Natural killer cell (primary cell): ENCODE measurements at places on chromosomes 13 and 19. TPM values are rescaled to one million over a fixed set of nuclear protein-coding genes. Genes with fewer than 3 reads are reported as not detected.

KIR2DL3 gene
- total RNA-seq, result 57.3 TPM

EBI3 gene
- not detected for total RNA-seq

KPTN gene
- 4.2 TPM for total RNA-seq

MAG gene
- total RNA-seq, result not detected

ONECUT3 gene
- total RNA-seq, result not detected

NXNL1 gene
- total RNA-seq, result not detected

DNA sequence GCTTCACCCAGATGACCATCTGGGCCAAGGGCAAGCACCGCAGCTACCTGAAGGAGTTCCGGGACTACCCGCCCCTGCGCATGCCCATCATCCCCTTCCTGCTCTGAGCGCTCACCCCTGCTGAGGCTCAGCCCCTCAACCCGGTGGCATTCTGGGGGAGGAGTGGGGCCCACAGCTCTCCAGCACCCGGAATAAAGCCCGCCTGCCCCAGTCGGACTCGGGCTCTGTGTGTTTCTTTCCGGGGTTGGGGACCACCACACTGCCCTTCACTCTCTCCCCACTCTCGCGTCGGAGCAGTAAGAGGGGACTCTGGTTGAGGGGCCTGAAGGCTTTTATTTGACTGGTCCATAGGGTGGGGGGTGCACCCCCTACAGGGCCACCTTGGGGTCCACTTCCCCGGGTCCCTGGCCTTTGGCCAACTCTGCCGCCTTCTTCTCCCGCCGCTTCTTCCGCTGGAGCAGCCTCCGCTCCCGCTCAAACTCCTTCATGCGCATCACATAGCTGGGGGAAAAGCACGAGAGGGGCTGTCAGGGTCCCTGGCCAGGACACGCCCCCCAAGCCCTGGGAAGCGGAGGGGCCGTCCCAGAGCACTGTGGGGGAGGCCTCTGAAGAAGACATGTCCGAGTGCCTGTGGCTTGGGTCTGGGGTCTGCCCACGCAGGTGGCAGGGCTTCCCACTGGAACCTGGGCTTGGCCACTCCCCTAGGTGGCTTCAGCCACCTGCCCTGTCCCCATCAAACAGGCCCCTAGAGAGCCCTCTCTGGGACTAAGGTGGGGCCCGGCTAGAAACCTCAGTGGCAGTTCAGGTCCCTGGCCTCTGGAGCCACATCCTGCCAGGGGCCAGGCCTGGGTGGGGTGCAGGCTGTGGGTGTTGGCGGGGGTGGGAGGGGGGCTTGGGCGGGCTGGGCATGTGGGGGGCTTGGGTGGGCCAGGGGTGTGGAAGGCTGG lies 5.8 kb downstream of the NDUFB7 start:
- DNase-seq, result peak; percentile 22

DNA sequence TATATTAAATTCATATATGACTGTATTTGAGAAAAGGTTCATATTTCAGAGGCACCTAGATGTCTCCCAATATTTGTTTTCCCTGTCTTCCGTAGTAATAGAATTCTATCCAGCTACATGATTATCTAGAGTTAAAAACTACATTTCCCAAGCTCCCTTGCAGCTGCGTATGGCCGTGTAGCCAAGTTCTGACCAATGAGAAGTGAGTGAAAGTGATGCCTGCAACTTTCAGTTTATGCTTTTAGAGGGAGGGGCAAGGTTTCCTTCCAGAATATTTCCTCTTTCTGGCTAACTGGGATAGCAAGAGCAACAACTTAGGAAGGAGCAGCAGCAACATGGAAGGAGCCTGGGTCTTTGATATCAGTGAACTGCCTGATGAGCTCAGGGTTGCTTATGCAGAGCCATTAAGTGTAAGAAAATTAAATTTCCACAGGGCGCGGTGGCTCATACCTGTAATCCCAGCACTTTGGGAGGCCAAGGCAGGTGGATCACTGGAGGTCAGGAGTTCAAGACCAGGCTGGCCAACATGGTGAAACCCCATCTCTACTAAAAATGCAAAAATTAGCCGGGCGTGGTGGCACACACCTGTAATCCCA lies 23.2 kb upstream of the CYP2A13 start:
- DNase-seq, result peak; percentile 10

- no peak for DNase-seq
These were observed 10.3 kb downstream of the TSSK6 start for GRCh38 chr19:19504754-19505668.

- DNase-seq, result no peak
These were observed 37.0 kb upstream of the PCDH9 start for GRCh38 chr13:67267136-67267535.

DNA sequence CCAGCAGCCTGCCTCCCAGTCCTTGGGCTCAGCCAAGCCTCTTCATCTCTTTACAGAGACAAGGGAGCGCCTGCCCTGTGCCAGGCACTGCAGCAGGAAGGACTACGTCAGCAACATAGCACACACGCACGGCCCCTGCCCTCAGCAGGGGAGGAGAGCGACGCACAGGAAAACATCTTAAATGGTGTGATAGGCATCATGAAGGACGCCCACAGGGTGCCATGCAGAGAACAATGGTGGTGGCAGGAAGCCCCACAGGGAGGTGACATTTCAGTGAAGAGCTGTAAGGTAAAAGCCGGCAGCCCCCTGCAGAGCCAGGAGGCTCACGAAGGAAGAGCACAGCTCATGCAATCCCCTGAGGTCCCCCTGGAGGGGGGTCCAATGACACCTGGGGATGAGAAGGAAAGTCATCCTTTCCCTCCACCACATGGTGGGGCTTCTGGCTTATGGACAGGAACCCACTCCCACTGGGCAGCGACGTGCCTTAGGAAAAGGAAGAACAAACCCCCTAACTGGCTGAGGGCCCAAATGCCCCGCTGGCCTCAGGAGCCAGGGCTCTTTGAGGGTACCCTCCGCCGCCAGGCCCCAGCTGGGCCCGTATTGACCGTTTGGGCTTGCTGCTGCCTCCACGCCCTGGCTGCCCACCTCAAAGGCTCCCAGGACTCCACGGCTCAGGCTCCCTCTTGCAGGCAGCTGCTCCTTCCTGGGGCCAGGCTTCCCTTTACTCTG lies 37.3 kb upstream of the C13orf42 start:
- peak; percentile 9 for DNase-seq

DNA sequence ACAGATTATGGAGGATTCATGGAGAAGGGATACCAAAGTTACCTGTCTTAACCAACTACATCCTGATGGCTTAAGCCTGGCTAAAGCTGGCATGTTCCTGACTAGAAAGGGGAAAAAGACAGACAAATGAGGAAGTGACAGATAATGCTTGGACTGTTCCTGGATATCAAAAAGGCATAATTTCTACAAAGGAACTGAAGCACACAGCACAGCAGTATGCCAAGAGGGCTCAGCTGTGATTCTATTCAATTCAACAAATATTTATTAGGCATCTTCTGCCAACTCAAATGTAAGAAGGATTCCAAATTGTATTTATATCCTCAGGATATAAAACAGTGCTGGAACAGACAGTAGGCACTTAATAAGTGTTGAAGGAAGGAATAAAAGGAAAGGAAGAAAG lies 59.5 kb downstream of the KLF12 start:
- no peak for DNase-seq

DNA sequence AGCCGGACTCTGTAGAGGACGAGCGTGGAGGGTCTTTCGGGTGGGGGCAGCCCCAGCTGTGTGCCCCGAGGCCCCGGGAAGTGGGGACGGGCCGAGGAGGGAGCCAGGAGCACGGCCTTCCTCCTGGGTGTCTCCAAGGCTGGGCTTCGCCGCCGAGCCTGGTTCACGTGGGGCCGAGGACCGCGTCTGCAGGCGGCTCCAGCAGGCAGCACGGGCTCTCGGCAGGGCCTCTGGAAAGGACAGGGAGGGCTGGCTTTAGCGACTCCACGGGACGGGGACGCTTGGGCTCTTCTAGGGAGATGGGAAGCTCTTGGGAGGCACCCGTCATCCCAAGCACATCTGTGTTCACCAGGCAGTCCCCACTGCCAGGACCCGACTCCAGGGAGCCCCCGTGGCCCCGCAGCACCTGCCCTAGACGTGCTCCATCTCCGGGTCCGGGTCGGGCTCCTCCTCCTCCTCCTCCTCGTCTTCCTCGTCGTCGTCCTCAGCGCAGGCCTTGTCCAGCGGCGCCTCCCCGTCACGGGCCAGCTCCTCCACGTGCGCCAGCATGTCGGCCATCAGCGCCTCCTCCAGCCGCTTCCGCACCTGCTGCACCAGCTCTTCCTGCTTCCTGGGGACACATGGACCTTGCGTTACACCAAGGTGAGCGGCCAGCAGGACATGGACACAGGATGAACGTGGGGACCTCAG lies 9.9 kb upstream of the MEX3D start:
- DNase-seq, result no peak

DNA sequence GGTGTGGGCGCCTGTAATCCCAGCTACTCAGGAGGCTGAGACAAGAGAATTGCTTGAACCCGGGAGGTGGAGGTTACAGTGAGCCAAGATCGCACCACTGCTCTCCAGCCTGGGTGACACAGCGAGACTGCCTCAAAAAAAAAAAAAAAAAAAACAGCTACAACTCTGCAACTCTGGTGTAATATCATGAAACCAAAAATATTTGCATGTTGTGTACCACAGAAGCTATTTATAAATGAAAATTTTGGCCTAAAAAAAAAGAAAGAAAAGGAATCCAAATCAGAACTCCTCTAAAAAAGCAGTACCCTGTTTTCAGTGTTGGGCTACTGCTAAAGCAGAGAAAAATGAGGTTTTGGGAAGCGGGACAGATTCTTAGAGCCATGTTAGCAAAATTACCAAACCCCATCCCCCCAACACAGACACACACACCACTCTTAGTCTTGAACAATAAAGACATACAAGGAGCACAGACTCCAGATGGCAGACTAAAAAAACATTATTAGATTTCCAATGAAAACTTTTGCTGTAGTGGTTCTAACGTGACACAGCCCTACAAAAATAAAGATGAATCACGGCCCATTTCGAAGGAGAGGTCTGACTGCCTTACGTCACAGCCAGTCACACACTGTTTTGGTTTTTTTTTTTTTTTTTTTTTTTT lies 51.5 kb downstream of the INSR start:
- DNase-seq, result no peak

GRCh38 chr19:5172859-5173630 lies 167.6 kb downstream of the PTPRS start:
- DNase-seq, result no peak

DNA sequence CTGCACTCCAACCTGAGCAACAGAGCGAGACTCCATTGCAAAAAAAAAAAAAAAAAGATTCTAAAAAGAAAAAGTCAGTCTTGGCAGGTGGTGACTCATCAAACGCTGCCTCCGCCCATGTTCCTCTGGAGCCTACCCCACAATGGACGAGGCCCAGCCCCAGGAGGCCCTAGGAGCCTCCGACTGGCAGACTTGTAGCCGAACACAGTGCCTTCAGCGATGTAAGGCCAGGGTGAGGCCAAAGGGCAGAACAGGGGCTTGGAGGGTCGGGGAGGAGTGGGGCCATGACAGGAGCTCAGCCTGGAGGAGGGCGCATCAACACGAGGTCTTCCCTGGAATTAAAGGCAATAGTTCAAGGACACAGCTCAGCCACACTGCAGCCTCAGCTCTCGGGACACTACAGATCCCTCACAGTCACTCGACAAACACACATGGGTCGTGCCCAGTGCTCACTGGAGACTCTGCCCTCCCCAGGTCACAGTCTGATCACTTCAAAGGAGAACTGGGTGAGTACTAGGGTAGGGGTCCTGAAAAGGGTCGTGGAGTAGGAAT lies 5.1 kb downstream of the USE1 start:
- DNase-seq, result no peak

- no peak for DNase-seq
These were observed 10.2 kb upstream of the N4BP2L2 start for GRCh38 chr13:32548837-32549236.

- no peak for DNase-seq
These were observed 461 bp upstream of the HSPB6 start for GRCh38 chr19:35757231-35757748.

DNA sequence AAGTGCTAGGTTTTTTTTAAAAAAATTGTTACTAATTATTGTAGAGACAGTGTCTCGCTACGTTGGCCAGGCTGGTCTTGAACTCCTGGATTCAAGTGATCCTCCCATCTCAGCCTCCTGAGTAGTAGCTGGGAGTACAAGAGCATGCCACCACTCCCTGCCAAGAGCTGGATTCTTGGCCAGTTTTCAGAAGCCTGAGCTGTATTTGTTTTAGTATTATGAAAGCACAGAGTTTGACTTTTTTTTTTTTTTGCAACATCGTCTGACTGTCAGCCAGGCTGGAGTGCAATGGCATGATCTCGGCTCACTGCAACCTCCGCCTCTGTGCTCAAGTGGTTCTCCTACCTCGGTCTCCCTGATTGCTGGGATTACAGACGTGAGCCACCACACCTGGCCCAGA lies 7.0 kb downstream of the ARMC6 start:
- DNase-seq, result no peak

GRCh38 chr13:48615049-48615448 lies 38.7 kb upstream of the CYSLTR2 start:
- DNase-seq, result no peak

GRCh38 chr13:79090552-79091124 lies 315.4 kb downstream of the RBM26 start:
- no peak for DNase-seq

DNA sequence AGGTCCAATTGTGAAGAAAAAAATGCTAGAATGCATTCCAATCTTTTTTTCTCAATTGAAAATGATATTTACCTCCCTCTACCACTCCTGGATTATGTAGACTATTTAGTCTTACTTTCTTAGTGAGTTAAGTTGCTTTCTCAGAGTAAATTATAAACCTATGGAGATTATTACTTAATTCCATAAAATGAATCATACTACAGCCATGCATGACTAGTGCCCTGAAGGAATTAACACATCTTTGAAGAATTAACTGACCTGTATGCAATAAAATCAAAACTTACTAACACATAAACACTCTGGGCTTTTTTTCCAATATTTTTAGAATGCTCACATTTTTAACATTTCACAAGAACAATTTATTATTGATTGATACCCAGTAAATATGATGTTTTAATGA lies 379.4 kb upstream of the DACH1 start:
- DNase-seq, result no peak

- DNase-seq, result no peak
These were observed 315.9 kb downstream of the SLC7A1 start for GRCh38 chr13:29279356-29280254.

GRCh38 chr19:28633319-28634018 lies 579.5 kb downstream of the UQCRFS1 start:
- peak; percentile 70 for DNase-seq

DNA sequence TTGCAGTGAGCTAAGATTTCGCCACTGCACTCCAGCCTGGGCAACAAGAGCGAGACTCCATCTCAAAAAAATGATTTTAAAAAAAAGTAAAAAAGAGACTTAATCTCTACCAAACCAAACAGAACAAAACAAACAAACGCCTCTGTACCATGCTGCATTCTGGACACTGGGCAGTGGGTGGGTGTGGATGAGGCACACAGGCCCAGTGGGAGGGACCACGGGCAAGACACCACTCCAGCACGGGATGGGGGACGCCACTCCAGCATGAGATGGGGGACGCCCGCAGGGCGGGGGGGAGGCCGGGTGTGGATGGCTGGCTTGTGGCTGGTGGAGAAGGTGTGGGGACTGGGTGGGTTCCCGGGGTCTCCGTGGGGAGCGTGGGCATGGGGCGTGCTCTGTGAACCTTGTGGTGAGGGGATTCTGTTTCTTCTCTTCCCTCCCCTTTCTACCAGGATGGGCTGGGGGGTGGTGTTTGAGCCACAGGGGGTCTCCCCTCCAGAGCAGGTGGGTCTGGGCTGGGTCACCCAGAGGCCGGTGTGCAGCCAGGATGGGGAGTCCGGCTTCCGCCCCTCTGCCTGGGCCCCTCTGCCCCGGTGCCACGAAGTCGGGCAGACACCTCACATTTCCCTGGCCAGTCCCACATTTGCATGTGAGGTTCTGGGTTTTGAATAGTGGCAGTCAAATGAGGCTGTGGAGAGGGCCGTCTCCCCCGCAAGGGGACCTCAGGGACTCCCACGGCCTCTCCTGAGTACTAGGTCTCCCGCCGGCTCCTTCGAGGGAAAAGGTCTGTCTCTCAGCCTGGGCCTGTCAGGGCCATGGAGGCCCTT lies 23.9 kb upstream of the MATK start:
- DNase-seq, result no peak
